Kidney (tissue), 22 donors: ENCODE measurements at places on chromosomes 2 and 18. TPM values are rescaled to one million over a fixed set of nuclear protein-coding genes. Genes with fewer than 3 reads are reported as not detected.

Gene TWIST2
- 0.56 TPM for polyA plus RNA-seq

Gene COL4A4
- polyA plus RNA-seq = 7.2 TPM

Gene PAX3
- not detected for polyA plus RNA-seq

Gene LYPD1
- 4.7 TPM for polyA plus RNA-seq

Gene KIAA1328
- polyA plus RNA-seq = 2.7 TPM

Gene LBX2
- 1.5 TPM for polyA plus RNA-seq

Gene SYT4
- polyA plus RNA-seq = not detected

Gene RALBP1
- 59.5 TPM for polyA plus RNA-seq

Gene UGT1A4
- 0.84 TPM for polyA plus RNA-seq

Gene FSIP2
- 0.22 TPM for polyA plus RNA-seq

Gene ST8SIA3
- not detected for polyA plus RNA-seq

Gene PROM2
- 55.6 TPM for polyA plus RNA-seq

Gene RTKN
- 95.6 TPM for polyA plus RNA-seq

Gene RGPD3
- polyA plus RNA-seq = 0.41 TPM

Gene SNORC
- 3.3 TPM for polyA plus RNA-seq

Gene RAD51AP2
- polyA plus RNA-seq = not detected

Gene SAG
- polyA plus RNA-seq = not detected

Gene CROCC2
- polyA plus RNA-seq = not detected

Gene EPB41L5
- 28.2 TPM for polyA plus RNA-seq

Gene LIMS4
- polyA plus RNA-seq = 5.5 TPM

Gene CIAO1
- 48.2 TPM for polyA plus RNA-seq
